HS-27A (cell line): ENCODE measurements at places on chromosomes 1 and 21.

GRCh38 chr1:187842406-187843165, 1013.8 kb downstream of the PLA2G4A start:
- no peak for DNase-seq

DNA sequence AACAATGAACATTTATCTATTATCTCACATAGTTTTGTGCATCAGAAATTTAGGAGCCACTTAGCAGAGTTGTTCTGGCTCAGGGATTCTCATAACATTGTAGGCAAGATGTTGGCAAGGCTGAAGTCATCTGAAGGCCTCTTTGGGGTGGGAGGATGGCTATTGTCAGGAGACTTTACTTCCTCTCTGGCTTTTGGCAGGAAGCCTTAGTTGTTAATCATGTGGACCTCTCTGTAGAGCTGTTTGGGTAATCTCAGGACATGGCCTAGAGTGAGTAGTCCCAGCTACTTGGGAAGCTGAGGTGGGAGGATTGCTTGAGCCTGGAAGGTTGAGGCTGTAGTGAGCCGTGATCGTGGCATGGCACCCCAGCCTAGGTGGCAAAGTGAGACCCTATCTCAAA, 40.2 kb downstream of the RASAL2 start:
- DNase-seq, result no peak

DNA sequence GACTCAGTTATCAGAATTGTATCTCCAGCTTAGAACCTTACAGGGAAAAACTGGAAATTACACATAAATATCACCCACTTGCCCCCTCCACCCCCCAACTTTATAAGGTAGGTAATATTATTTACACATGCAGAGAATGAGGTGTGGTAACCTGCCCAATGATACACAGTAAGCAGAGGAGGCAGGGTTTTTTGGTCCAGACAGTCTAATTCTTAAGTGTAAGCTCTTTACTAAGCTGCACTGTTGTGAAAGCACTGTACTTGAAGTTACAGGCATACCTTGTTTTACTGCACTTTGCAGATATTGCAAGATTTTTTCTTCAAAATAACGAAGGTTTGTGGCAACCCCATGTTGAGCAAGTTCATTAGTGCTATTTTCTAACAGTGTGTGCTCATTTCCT, 24.8 kb upstream of the MYOCOS start:
- no peak for DNase-seq

DNA sequence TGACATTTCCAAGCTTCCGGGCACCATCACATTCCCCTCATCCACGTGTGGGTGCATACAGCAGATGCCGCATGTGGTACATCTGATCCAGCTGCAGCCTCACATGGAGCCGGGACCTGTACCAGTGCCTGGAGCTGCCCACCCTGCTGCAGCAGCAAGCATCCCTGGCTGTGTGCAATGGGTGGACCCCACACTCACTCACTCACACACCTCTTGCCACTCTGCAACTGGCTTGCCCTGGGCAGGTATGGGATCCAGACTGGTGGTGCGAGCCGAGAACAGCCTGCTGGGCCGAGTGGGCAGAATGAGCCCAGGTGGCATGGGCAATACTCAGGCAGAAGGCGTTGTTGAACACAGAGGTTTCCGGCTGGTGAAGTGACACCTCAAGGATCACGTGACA, 75.0 kb downstream of the DPYD start:
- no peak for DNase-seq

DNA sequence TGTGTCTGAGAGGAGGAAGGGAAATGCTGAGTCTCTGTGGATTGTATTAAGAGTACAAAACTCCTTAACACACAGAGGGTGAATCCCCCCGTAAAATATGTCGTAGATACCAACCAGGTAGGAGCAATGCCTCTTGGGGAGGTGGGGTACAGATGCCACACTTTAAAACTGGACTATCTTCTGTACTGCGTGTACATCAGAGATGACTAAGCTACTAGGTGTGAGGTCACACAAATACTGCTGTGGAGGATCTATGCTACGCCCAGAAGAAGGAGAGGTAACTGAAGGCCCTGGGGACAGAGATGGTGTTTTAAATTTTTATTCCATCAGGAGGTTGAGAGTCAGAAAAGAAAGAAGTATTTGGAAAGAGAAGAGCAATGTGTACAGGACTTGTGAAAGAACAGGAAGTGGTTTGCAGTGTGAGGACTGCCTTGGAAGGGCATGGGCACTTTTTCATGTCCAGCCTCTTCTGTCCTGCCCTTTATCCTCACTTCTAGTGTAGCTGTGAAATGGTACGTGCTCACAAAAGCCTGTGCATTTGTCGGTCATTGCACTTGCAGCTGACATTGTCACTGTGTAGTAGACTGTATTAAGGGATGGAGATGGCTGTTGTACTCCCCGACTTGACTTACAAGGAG, 287.8 kb upstream of the CHRM3 start:
- DNase-seq, result no peak

- no peak for DNase-seq
These were observed 1.9 kb upstream of the ZFYVE9 start for GRCh38 chr1:52139817-52140540.

- DNase-seq, result no peak
These were observed 2.7 kb downstream of the CACNA1E start for GRCh38 chr1:181486098-181486420.

DNA sequence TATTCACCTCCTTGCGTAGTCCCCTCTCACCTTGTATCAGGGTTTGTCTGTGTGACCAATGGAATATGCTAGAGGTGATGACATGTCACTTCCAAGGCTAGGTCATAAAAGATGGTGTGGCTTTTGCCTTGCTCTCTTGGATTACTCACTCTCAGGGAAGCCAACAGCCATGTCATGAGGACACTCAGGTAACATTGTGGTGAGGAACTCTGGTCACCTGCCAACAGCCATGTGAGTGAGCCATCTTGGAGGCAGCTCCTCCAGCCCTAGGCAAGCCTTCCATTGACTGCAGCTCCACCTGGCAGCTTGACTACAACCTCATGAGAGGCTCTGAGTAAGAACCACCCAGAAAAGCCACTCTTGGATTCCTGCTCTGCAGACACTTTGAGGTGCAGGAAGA, 11.0 kb upstream of the HEYL start:
- DNase-seq, result no peak

DNA sequence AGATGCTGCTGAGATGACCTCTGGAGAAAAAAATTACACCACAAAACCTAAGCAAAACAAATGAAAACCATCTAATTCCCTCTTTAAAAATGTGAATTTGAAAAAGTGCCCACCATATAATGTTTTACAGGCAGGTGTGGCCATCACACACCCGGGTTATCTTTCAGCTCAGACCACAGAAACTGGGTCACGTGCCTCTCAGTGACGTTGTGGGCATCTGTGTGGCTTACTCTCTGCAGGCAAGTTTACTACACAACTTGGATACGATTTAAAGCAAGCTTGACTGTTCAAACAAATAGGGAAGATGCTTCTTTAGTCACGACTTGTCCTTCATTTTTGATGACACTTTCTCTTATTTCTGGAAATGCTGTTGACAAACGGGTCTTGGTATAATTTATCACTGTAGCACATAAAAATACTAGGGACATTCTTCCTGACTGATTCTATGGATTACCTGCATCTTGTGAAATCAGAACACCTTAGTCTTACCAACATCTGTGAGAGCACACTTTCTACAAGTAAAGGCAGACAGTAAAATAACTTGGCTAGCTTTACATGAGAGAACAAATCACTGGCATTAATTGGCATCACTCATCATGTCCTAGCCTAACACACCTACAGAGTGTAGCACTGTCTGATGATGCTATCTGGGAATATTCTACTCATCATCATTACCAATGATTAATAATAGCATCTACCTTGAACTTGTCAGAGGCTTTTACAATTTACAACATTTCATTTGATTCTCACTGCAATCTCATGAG, 89.3 kb upstream of the EDEM3 start:
- DNase-seq, result no peak

DNA sequence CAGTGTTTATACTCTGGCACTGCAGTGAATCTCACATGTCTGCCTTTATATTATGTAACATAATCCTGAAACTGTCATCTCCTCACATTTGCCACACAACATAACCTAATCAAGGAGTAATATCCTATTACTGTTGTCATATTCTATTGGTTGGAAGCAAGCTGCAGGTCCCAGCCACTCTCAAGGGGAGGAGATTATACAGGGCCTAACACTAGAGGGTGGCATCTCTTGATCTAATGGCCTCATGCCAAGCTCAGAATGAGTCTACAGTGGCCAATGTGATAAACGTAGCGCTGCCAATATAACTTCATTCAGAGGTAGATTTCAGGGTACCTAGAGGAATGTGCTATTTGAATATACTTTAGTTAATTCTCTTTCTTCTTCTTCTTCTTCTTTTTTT, 166.8 kb downstream of the BACH1 start:
- DNase-seq, result no peak

DNA sequence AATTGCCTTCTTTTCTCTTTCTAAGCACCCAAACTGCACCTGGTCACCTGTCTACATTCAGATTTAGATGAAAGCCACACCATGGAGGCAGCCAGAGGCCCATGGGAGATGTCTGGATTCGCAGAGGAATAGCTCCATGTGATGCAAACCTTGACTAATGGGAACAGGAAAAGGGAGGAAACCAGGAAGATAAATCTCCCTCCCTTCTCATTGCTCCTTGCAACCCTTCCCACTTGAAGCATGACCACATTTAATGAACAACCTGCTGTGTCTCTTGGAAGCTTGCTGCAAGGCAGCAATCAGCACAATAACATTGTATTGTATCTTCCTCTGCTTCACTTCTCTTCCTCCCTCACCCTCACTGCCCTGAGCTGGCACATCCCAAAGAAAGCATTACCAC, 42.6 kb upstream of the KLF17 start:
- DNase-seq, result no peak

- DNase-seq, result no peak
These were observed 9.9 kb upstream of the COG2 start for GRCh38 chr1:230632273-230632873.

DNA sequence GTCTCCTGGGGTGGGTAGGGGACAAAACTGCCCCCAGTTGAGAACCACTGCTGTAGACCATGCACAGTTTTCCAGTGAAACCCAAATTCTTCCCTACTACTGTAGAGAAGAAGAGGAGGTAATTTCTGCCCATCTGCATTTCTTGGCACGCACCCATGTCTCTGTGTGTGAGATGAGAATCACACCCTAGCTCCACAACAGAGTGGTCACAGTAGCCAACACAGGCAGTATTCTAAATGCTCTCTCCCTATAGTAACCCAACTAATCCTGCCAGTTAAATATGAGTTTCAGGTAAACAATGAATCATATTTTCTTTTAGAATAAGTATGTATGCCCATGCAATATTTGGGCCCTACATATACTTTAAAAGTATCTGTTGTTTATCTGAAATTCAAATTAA, 1.2 kb upstream of the CAPN2 start:
- no peak for DNase-seq

- DNase-seq, result no peak
These were observed 172.3 kb downstream of the SIPA1L2 start for GRCh38 chr1:232457595-232457994.

- DNase-seq, result no peak
These were observed 40.8 kb downstream of the HTR6 start for GRCh38 chr1:19705464-19705863.

- DNase-seq, result no peak
These were observed 24.4 kb downstream of the DUSP10 start for GRCh38 chr1:221717485-221717853.

- no peak for DNase-seq
These were observed 99.0 kb upstream of the BEND5 start for GRCh38 chr1:48875552-48876329.

GRCh38 chr1:162365284-162366020, 11.2 kb downstream of the SPATA46 start:
- DNase-seq, result no peak

DNA sequence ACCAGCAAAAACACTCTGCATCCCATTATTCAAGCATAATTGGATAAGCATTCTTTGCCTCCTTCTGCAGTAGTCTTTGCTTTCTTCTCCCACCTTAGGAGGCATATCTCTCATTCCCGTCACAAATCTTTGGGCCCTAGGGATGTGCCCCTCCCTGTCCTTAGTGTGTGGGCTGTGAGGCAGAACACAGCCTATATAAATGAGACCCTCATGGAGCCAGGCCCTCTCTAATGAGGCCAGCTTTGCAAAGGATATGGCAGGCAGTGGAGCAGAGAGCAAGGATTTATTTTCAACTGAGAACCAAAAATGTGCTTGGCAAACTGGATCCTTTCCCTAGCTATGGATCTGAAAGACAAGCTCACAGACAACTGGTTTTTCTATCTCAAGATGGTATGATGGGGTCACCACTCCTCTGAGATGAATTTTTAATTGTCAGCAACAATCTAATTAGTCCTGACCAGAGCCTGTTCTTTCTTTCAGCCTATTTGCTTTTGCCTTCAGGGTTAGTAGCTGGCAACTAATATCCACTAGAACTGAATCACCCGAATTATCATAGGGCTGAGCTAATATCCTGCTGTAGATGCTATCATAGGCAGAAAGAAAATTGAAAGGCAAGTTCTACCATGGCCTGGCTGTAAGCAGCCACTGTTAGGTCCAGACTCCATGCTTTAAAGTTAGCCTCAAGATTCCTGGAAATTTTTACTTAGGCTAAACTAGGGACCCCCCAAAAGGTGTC, 134.2 kb downstream of the SYT2 start:
- DNase-seq, result no peak

DNA sequence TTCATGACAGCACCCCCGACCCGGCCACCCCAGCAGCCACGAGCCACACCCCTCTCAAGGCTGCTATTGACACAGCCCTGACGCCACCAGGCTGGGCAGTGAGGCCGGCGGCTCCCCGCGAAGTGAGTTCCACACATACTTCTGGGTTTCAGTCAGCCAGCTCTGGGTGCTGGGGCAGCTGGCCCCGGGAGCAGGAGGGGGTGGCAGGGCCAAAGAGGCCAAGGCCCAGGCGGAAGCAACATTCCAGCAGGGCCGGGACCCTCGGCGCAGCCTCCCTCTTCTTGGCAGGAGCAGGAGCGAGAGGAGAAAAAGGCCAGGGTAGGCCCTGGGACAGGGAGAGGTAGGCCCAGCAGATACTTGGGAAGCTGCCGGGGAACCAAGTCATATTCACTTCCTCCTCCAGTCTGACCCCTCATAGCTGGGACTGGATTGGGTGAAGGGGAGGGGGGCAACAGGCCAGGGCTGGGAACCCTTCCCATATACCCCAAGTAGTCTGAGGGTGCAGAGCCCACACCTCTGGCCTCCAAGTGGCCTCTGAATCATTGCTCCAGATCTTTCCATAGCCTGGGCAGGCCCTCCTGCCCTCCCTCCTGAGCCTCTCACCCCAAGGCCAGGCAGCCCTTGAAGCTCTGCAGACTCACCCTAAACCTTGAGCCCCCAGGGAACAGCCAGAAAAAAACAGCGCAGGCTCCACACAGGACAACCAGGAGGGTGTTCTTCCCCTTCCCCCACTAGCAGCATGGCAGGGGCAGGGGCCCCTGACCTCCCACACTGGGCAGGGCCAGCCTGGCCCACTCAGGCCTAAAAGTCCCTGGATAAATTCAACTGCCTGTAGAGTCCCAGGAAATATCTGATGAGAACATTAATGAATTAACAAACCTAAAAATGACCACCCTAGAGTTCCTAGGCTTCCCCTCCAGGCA, 5.7 kb downstream of the HSPG2 start:
- DNase-seq, result peak; percentile 94
